ENCODE measurements at places on chromosomes 5 and 9. TPM values are rescaled to one million over a fixed set of nuclear protein-coding genes. Genes with fewer than 3 reads are reported as not detected.

DNA sequence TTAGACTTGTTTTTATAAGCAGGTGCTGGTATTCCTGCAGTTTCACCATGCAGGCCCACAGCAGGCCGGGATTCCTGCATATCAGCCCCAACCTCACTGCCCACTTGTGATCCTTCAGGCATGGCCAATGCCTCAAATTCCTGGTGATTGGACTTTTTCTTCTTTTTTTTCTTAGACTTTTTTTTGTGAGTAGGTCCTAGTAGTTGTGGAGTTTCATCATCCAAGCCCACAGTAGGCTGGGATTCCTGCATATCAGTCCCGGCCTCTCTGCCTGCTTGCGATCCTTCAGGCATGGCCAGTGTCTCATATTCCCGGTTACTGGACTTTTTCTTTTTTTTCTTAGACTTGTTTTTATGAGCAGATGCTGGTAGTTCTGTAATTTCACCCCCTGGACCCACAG is 4.8 kb downstream of the TTF1 start:
- no peak for DNase-seq

- DNase-seq, result peak; percentile 15
Observed at GRCh38 chr9:68949271-68950000, 64.5 kb downstream of the PRKACG start.

- DNase-seq, result no peak
Observed at GRCh38 chr5:6193310-6193709, 185.0 kb downstream of the MED10 start.

DNA sequence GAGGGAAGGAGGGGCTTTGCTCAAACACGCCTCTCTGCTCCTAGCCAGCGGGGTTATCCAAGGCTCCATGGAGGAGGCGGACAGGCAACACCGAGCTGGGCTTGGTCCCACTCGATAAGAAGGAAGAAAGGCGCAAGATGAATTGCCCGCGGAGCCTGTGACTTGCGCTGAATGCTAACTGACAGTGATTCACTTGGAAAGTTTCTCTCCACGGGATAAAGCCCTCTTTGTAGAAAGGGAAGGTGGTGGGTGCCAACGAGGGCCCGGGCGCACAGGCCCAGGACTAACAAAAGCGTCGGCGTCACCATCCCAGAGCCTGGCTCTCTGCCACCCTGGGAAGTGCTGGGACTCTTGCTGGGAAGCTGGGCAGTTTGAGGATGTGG is 76.0 kb downstream of the VAV2 start:
- DNase-seq, result no peak

GRCh38 chr5:173196133-173196952 is 38.7 kb downstream of the NKX2-5 start:
- DNase-seq, result no peak

- DNase-seq, result no peak
Observed at GRCh38 chr5:176461349-176461748, 13.2 kb downstream of the FAF2 start.

Gene C9
- not detected for total RNA-seq

Gene SUSD3
- total RNA-seq, result not detected

Gene CAPSL
- total RNA-seq, result 5.1 TPM

Gene FBP2
- total RNA-seq, result not detected
